Fibroblast of lung (primary cell): ENCODE measurements at places on chromosomes 2 and 18. TPM values are rescaled to one million over a fixed set of nuclear protein-coding genes. Genes with fewer than 3 reads are reported as not detected.

CD28 gene
- total RNA-seq, result not detected in 2 replicates

CPS1 gene
- total RNA-seq, result 25.7 and 27.4 TPM in 2 replicates

GRCh38 chr2:176157499-176158185 is 535 bp downstream of the HOXD3 start:
- no peak overlapping the region for H3K27ac ChIP-seq
- no peaks in the 10 kb centered on the region for H3K4me1 ChIP-seq
- no peaks in the 10 kb centered on the region for H3K36me3 ChIP-seq

VIL1 gene
- not detected in 2 replicates for total RNA-seq

DNA sequence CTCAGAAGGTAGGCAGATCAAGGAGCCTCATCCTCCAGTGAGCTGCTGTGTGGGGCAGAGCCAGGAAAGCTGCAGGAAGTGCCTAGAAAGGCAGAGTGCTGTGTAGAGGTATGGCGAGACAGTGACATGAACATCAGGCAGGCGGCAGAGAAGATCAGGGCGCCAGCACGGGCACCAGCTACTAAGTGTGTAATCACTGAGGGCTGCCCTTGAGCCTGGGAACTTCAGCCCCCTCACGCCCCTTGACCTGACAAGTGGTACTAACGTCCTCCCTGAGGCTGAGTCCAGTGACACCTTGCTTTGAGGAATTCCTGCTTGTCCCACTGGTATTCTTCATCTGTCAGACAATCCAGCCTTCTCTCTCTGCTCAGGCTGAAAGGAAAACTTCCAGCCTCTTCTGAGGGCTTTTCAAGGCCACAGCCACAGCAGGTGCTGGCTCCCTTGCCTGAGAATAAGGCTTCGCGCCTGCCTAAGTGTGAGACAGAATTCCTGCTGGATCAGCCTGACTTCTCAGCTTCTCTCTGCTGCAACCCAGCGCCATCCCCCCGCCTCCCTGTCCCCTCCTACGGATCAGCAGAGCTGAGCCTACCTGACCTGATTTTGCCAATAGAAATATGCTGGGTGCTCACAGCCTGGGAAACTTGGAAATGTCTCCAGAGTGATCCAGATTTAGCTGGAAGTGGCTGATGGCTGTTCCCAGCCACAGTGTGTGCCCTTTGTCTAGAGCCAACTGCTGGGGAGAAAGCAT is 148.0 kb downstream of the SMAD7 start:
- H3K27ac ChIP-seq, result no peak overlapping the region
- DNase-seq, result no peak
- peaks cover 10% of the 10 kb centered on the region for H3K4me1 ChIP-seq
- no peaks in the 10 kb centered on the region for H3K27me3 ChIP-seq

- DNase-seq, result no peak
- H3K27ac ChIP-seq, result no peak overlapping the region
- H3K36me3 ChIP-seq, result no peaks in the 10 kb centered on the region
- no peak overlapping the region for H3K4me3 ChIP-seq
- H3K27me3 ChIP-seq, result no peaks in the 10 kb centered on the region
- no peaks in the 10 kb centered on the region for H3K4me1 ChIP-seq
Observed at GRCh38 chr2:159317392-159318088, 31.0 kb upstream of the WDSUB1 start.

ASIC4 gene
- under 0.01 and 0.33 TPM in 2 replicates for total RNA-seq
